Endodermal cell (in vitro differentiated cells): ENCODE measurements at places on chromosomes 3 and 15. TPM values are rescaled to one million over a fixed set of nuclear protein-coding genes. Genes with fewer than 3 reads are reported as not detected.

DNA sequence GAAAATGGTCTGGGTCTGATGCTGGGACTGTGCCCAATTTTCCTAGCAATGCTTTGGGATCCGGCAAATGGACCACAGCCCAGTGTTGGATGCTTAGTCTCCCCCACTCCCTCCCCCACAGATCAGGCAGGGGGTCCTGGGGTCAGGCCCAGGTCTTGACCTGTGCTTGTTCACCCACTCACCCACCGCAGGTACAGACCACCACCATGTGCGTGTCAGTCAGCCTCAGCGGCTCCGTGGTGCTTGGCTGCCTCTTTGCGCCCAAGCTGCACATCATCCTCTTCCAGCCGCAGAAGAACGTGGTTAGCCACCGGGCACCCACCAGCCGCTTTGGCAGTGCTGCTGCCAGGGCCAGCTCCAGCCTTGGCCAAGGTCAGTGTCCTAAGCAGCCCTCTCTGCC lies 10.6 kb downstream of the GRM2 start:
- no peak overlapping the region for H3K27ac ChIP-seq
- H3K36me3 ChIP-seq, result peaks cover 22% of the 10 kb centered on the region
- peak; percentile 32 for DNase-seq
- H3K4me1 ChIP-seq, result no peaks in the 10 kb centered on the region
- H3K4me3 ChIP-seq, result no peak overlapping the region

DNA sequence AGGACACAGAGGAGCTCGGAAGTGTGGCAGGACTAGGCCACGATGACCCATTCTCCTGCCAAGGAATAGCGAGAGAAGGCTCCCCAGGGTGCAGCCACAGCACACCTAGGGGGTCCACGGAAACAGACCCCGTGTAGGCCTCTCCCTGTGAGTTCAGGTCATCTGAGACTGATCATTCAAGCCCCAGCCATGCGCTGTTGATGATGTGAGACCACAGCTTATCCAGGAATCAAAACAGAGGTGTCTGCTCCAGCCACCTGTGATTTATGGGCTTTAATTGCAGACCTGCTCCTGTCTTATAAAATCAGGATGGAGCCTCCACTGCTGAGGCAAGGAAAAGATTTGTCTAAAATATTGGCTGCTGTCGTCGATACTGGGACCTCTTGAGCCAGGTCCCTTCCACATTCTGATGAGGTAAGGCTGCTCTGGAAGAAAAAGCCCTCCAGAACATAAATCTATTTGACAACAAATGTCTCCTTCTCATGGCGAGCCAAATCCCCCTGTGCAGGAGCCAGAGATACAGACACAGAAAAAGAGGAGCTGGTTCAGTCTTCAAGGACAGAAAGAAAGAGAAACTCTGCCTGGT lies 186.7 kb downstream of the TJP1 start:
- H3K4me3 ChIP-seq, result no peak overlapping the region
- no peaks in the 10 kb centered on the region for H3K36me3 ChIP-seq
- no peaks in the 10 kb centered on the region for H3K4me1 ChIP-seq
- no peaks in the 10 kb centered on the region for H3K27me3 ChIP-seq

- DNase-seq, result no peak
- no peaks in the 10 kb centered on the region for H3K36me3 ChIP-seq
- H3K27me3 ChIP-seq, result no peaks in the 10 kb centered on the region
- no peak overlapping the region for H3K4me3 ChIP-seq
- no peak overlapping the region for H3K27ac ChIP-seq
These were observed 20.1 kb upstream of the ALDH1L1 start for GRCh38 chr3:126200534-126200933.

UROC1 gene
- not detected in 2 replicates for total RNA-seq

ALAS1 gene
- 31.0 to 52.2 TPM (median 50.1 TPM) in 3 replicates for total RNA-seq

EXD1 gene
- 0.26 TPM in 1 of 2 replicates, not detected in the other for total RNA-seq

KLHL6 gene
- 0.36 and 0.40 TPM in 2 replicates for total RNA-seq

DNA sequence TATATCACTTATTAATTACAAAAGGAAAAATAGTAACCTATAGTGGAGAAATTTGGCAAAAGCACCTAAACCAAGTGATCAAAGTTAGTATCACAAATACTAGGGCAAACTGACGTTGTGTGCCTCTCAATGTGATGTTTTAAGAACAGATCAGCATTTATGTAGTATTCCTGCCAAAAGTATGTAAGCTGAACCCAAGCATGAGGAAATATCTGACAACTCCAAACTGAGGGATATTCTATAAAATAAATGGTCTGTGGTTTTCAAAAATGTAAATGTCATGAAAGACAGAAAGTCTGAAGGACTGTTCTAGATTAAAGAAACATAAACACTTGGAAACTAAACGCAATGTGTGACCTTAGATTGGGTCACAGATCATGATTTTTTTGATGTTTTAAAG lies 34.3 kb upstream of the PIK3CA start:
- no peak overlapping the region for H3K27ac ChIP-seq
- H3K4me3 ChIP-seq, result no peak overlapping the region
- no peaks in the 10 kb centered on the region for H3K36me3 ChIP-seq
- H3K27me3 ChIP-seq, result no peaks in the 10 kb centered on the region
- no peaks in the 10 kb centered on the region for H3K4me1 ChIP-seq

DNA sequence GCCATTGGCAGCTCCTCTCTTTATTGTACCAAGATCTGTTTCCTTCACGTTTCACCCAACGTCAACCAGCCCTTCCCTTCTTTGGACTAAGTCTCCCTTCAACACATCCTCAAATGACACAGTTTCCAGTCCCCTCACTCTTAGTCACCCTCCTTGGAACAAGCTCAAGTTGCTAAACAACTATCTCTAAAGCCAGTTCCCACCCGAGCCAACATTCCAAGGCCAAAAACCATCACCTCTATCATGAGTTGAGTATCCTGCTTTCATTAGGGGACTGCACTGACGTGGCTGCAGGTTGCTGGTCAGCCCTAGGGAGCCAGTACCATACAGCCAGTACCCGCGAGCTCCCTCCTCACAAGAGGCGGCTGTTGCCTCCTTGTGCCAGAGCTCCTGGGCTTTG lies 73.8 kb downstream of the LIPC start:
- H3K27ac ChIP-seq, result no peak overlapping the region
- H3K4me3 ChIP-seq, result no peak overlapping the region
- DNase-seq, result no peak
- no peaks in the 10 kb centered on the region for H3K27me3 ChIP-seq
- no peaks in the 10 kb centered on the region for H3K36me3 ChIP-seq

DNA sequence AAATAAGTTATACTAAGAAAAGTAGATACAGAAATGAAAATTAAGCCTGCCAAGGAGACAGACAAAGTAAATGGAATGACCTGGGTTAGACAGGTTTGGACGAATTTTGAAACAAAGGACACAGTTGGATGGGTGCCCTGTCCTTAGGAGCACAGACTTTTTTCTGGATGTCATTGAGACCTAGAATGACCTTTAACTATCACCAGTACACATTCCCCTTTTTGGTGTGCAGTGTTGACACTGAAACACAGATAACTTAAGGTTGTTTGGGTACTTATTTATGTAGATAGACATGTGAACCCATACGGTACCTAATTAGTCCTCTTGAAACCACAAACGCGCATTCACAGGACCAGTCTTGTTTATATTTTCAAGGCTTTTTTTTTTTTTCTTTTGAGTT lies 86.7 kb downstream of the PPARG start:
- H3K36me3 ChIP-seq, result no peaks in the 10 kb centered on the region
- DNase-seq, result no peak
- H3K27me3 ChIP-seq, result peaks cover 8% of the 10 kb centered on the region
- no peaks in the 10 kb centered on the region for H3K4me1 ChIP-seq
- no peak overlapping the region for H3K27ac ChIP-seq
- no peak overlapping the region for H3K4me3 ChIP-seq

DNA sequence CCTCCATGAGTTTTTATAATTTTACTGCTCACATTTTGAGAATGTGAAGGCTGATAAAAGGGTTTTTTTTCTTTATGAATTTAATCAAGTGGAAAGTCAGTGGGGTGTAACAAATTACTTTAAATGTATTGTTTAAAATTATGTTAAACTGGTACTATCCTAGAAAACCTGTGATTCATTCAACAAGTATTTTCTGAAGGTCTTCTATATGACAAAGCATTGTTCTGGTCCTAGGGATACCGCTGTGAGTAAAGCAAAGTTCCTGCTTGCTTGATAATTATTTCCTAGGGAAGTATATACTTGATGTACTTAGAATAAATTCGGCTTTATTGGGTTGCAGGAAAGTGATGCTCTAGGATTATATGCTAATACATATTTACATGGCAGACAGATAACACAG lies 152.8 kb upstream of the GOLGA6L4 start:
- peaks cover 49% of the 10 kb centered on the region for H3K27me3 ChIP-seq
- no peaks in the 10 kb centered on the region for H3K4me1 ChIP-seq
- no peaks in the 10 kb centered on the region for H3K36me3 ChIP-seq

- H3K36me3 ChIP-seq, result no peaks in the 10 kb centered on the region
- no peaks in the 10 kb centered on the region for H3K4me1 ChIP-seq
- H3K27me3 ChIP-seq, result no peaks in the 10 kb centered on the region
- H3K27ac ChIP-seq, result no peak overlapping the region
- no peak overlapping the region for H3K4me3 ChIP-seq
These were observed 58.5 kb upstream of the CTSH start for GRCh38 chr15:79003301-79003700.

GRCh38 chr3:132405609-132406299 lies 11.5 kb upstream of the DNAJC13 start:
- no peaks in the 10 kb centered on the region for H3K27me3 ChIP-seq
- H3K4me1 ChIP-seq, result no peaks in the 10 kb centered on the region
- H3K36me3 ChIP-seq, result no peaks in the 10 kb centered on the region
- H3K4me3 ChIP-seq, result no peak overlapping the region
- no peak overlapping the region for H3K27ac ChIP-seq
- DNase-seq, result no peak

DNA sequence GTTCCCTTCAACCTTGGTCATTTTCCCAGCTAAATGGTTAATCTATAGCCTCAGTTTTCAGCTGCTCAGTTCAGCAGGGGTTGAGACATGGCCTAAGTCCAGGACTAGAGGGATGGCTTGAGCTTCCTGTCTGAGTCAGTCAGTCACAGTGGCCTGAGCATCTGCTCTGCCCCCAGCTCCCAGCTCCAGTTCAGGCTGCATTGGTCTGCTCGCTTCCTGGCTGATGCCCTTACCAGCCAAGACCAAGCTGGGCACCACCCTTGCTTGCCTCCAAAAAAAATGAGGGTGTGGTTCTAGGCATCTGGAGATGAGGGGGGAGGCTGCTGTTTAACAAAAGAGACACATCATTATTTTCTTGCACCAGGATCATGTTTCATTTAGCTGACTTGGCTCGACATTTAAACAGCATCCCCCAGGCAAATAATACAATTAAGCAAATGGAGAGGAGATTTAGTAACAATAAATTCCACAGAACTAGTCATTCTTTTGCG lies 70.7 kb downstream of the WNT5A start:
- DNase-seq, result no peak
- H3K27me3 ChIP-seq, result peaks cover 25% of the 10 kb centered on the region
- H3K4me3 ChIP-seq, result no peak overlapping the region
- peaks cover 5% of the 10 kb centered on the region for H3K4me1 ChIP-seq
- H3K36me3 ChIP-seq, result no peaks in the 10 kb centered on the region

LRIG1 gene
- 42.3 and 45.3 TPM in 2 replicates for total RNA-seq

DNA sequence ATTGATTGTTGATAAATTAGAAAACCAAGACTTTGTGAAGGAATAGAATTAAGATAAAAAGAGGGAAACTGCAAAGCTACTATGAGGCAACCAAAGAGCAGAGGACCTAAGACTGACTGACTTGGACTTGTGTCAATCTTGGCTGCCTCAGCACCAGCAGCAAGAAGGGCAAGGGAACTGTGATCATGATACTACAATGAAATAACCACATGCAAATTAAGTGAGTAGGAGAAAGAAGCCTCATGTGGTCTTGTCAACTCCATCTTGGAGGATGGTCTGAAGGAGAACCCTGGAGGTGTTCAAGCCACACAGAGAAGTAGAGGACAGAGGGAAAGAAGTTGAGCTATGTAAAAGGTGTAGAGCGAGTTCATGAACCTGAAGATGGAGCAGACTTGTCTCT lies 47.3 kb upstream of the THRB start:
- no peak overlapping the region for H3K27ac ChIP-seq
- no peak overlapping the region for H3K4me3 ChIP-seq
- DNase-seq, result no peak
- H3K4me1 ChIP-seq, result no peaks in the 10 kb centered on the region
